ENCODE measurements at places on chromosomes 1 and 21.

DNA sequence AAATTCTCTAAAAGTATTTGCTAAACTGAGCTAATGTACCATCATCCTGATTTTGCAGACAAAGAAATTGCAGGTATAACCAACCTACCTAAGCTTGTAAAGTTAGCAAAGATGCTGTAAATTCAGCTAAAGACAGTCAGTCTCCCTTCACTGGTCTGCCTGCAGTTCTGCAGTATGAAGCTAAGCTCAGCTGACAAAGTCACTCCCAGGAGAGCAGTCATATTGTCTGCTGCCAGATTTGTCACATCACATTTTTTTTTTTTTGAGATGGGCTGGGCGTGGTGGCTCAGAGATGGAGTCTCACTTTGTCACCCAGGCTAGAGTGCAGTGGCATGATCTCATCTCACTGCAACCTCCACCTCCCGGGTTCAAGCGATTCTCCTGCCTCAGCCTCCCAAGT lies 8.9 kb upstream of the CMPK1 start:
- no peak for DNase-seq

DNA sequence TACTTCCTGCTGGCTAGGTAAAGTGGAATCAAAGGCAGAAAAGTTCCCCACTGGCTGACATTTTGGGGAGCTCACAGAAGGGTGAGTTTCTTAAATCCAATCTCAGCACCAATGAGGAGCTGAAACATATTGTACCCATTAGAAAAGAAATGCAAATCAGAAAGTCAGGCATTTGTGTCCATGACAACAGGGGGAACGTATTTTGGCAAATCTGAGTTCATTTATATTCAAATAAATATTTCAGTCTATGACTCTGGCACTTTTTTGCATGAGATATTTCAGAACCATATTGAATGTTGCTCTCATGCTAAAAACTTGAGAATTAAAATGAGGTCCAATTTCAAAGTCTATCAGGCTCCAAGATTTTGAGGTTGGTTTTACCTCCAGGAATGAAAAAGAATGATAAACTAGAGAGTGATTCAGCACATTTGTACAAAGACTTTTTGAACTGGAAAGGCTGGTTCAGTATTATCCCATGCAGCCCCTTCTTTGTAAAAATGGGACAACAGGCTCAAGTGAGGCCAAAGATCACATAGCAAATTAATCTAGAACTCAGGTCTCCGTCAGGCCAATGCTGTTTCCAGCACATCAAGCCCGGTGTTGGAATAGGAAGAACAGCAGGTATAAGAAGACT lies 202.2 kb downstream of the RRAGC start:
- DNase-seq = no peak

GRCh38 chr1:84855691-84856630 lies 37.0 kb downstream of the LPAR3 start:
- no peak for DNase-seq

DNA sequence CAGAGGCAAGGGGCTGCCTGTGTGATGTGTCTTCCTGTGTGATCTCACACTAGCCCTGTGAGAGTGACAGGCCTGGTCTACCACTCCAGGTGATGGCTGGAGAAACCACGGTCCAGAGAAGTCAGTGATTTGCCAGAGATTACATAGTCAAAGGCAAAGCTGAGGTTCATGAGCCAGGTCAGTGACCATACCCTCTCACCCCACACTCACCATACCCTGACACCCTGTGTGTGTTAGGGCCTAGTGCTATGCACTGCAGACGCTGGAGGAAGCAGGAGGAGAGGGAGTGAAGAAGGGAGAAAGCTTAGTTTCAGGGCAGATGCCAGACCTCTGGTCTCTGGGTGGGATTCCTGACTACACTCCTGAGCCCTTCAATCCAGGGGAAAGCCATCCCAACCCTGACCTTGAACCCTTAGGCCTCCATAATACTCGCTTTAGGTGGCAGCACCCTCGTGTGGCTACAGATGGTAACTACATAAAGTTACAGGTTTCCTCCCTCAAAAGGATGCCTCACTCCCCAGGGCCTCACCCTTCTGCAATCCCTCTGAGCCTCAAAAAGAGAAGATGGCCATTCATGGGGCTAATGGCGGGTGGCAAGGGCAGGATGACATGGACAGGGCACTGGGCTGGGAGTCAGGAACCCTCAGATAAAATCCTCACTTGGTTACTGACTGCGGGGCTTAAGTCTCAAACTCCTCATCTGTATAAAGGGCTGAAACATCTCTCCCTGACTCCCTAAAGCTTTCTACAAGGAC lies 20.8 kb upstream of the SDC3 start:
- DNase-seq = no peak

- no peak for DNase-seq
Observed at GRCh38 chr1:7515175-7515574, 255.9 kb upstream of the VAMP3 start.

- DNase-seq = no peak
Observed at GRCh38 chr1:9069326-9070100, at the start of gene SLC2A5. Gene SLC2A5, minus strand, starts transcription at chr1:9069635. Its CDS starts 99 bp downstream, at chr1:9069536.

- no peak for DNase-seq
Observed at GRCh38 chr1:109312978-109313775, 6.4 kb upstream of the MYBPHL start.

DNA sequence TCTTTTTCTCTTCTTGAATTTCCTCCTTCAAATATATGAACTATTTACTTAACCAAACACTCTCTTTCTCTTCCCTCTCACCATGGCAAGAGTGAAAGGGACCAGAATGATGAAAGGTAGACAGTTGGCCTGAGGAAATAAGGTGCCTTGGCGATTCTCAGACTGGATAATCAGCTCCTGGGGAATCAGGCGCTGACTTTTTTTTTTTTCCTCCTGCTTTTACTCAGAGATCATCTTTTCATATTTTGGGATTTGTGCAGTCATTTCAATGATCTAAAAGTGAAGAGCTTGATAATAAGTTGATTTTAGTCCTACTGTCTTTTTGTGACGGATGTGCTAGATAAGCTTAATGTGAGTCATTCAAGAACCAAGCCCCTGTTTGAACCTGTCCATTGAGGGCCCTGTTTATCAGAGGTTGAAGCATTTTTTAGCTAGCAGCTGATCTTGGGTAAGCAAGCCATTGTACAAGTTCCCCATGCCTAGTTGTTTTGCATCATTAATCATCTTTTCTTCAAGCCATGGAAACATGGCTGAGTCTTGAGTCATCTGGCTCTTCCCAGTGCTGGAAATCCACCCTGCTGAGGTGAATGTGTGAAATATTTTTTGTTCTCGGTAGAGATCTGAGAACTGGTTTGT lies 40.8 kb downstream of the ITSN1 start:
- peak; percentile 90 for DNase-seq

- DNase-seq = no peak
Observed at GRCh38 chr1:24202987-24203386, 15.9 kb upstream of the IFNLR1 start.

DNA sequence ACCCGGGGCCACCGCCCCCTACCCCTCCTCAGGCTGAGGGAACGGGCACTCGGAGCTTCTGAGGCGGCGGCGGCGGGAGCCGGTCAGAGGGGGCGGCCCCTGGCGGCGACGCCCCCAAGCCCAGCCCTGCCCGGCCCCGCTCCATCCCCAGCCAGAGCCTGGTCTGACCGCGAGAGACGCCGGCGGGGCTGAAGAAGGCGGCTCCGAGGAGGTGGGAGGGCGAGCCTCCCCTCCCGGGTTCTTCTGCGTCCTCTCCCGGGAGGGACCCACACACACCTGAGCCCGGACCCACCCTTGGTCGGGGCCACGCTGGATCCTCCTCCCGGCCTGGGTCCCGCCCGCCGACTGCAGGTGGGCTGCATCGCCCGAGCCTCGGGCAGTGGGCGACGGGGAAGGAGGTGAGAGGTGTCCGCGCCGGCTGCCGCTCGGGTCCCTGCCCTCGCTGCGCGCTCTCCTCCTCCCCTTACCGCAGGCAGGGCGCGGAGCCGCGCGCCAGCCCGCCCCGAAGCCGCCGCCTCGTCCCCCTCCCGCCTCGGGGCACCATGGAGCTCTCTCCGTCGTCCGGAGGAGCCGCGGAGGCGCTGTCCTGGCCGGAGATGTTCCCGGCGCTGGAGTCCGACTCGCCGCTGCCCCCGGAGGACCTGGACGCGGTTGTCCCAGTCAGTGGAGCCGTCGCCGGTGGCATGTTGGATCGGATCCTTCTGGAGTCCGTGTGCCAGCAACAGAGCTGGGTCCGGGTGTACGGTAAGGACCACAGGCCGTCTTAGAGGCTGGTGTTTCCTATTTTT lies at the start of gene RASAL2:
Gene RASAL2, plus strand, starts transcription at position 154 of the 788 bp plus-strand sequence. Its CDS starts 389 bp downstream, at position 543.
- DNase-seq = no peak

GRCh38 chr1:89844241-89844807 lies 23.5 kb downstream of the LRRC8D start:
- no peak for DNase-seq

GRCh38 chr21:22374218-22374969 lies 1376.2 kb downstream of the NCAM2 start:
- DNase-seq = no peak

DNA sequence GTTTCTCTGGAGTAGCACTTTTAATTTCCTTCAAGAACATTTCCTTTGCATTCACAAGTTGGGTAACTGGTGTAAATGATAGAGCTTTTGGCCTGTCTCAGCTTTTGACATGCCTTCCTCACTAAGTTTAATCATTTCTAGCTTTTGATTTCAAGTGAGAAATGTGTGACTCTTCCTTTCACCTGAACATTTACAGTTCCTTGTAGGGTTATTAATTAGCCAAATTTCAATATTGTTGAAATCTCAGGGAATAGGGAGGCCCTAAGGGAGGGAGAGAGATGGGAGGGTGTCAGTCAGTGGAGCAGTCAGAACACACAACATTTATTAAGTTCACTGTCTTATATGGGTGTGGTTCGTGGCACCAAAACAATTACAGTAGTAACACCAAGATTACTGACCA lies 14.2 kb downstream of the AADACL3 start:
- no peak for DNase-seq

DNA sequence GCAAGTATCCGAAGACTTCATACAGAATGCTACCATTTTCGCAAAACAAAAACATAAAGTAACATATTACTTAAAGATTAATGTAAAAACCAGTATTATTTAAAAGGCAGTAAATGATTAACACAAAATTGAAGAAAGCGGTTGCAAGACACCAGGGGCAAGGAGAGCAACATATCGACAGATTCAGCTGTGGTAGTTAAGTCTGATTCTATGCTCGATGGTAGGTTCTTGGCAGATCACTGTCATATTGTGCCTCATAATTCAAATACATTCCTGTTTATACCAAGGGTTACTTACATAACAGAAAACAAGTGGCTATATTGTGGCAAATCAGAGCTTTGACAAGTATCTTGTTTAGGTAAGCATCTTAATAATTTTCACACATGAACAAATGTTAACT lies 37.7 kb downstream of the NRIP1 start:
- no peak for DNase-seq

DNA sequence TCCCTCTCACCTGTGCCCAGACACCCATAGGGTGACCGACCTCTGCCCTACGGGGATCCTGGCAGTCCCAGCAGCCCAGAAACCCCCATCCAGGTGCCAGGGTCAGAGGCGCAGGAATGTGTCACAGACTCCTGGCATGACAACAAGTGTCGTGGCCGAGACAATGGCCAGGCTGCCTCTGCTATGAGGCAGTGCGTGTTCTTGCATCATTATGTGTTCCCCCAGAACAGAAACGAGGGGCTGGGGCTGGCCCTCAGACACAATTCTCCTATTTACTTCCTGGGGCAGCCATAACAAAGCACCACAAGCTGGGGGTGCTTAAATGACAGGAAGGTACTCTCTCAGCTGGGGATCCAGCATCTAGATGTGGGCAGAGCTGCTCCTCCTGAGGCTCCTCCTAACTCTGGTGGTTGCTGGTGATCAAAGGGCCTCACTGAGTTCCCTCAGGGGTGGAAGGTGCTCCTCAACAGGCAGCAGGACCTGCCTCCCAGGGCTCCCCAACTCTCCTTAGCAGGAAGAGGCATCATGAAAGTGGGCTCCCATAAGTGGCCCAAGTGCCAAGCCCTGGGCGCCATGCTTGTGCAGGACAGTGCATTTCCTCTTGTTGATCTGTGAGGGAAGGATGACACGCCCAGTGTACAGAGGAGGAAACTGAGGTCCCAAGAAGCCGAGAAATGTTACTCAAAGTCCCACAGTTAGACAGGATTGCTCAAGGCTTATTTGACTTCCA lies 24.2 kb upstream of the BACE2 start:
- DNase-seq = no peak

GRCh38 chr1:10556430-10557005 lies 81.8 kb downstream of the PEX14 start:
- no peak for DNase-seq

DNA sequence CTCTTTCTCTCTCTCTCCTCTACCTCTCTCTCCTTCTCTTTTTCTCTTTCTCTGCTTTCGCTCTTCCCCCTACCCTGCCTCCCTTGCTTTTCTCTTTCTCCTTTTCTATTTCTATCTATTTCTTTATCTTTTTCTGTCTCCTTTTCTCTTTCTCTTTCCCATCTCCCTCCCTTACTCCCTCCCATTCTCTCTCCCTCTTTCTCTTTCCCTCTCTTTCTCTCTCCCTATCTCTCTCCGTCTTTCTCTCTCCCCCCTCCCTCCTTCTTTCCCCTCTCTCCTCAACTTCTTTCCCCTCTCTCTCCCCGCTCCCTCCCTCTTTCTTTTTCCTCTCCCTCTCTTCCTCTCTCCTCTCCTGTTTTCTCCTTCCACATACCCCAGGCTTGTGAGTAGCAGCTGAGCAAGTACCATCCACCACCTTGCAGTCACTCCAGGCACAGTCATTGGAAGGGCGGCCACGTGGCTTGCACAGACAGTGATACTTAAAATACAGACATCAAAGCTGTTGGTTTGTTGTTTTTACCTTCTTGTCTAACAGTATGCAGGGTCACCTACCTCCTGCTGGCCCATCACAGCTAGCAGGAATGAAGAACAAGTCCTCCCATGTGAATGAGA lies 209.1 kb upstream of the COA6 start:
- no peak for DNase-seq

DNA sequence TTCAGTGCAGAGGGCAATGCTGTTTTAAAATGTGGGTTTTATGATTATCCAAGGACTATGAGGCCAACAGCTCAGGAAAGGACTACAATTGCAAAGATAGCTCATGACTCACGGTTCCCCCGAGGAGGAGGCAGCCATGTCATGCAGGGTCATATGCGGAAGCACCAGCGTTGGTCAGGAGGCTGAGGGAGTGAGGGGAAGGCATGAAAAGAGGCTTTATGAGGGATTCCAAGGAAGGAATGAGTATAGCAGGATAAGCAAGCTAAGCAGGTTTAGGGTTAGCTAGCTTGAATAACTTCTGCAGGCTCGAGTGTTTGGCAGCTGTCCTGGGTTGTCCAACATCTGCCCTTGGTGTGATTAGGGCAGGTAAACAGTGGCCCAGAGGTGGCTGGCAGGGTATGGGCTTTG lies 495.1 kb downstream of the SETD4 start:
- DNase-seq = no peak

- DNase-seq = no peak
Observed at GRCh38 chr1:27564710-27565649, 39.0 kb downstream of the AHDC1 start.

- no peak for DNase-seq
Observed at GRCh38 chr1:201183753-201184152, 6.9 kb upstream of the IGFN1 start.

GRCh38 chr1:212667223-212668139 lies 32.2 kb downstream of the BATF3 start:
- DNase-seq = peak; percentile 10

Data from HCT116 (cell line).